ENCODE measurements at places on chromosomes 16 and 17.
A peak's percentile ranks its signal among the peaks of the same experiment; 100 is the strongest.

DNA sequence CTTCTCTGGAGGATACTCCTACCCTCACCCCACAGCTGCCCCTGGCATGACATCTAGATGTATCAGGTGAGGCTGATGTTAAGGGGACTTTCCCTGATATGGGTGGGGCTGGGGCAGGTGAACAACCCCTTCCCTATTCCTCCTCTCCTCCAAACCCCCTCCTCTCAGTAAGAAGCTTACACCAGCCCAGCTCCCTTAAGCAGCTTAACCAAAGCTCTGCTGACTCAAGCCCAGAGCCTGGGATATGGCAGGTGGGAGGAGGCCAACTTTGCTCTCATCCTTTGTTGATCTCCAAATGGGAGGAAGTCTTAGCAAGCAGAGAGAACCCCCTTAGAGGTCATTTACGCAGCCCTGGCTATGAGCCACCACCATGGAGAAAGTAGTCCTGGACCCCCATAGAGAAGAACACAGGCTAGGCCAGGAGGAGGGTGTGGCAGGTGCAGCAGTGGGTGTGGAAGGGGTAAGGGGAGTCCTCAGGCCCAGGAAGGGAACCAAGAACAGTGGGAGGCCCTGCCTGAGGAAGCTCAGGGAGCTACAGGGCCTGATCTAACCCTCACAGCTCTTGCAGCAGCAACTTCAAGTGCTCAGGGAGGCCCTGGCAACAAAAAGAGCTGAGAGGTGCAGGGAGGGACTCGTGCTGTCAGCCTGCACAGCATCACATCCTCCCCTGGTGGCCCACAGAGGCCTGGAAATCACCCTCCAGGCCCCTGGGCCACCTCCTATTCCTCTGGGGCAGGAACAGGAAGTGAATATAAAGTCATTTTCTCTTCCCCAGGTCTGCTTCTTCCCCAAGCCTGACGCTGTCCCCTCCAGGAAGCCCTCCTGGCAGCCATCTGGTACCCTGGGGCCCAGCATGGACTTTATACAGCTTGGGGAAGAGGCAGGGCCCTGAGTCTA, 2.9 kb downstream of the UNC119 start:
- DNase-seq = peak; percentile 82

DNA sequence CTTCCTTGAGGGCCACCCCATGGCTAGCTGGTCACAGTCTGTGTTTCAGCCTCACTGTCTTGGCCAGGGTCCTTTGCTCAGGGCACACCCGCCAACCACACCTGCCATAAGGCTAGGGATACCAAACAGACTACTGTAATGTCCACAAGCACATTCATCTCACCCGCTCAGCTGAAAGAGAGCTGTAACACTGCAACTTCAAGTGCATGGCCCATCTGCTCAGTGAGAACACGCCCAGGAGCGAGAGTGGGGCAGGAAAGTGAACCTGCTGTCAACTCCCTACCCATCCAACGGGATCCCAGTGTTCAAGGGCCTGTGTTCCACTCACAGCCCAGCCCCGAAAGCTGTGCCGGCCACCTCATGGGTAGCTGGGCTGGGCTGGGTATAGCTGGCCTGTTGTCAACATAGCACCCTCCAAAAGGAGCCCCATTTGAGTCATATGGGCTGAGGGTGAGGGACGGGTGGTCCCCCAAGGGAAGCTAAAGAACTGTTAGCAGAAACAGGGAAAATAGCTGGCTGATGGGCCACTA, 55.7 kb downstream of the SCNN1B start:
- no peak for DNase-seq

DNA sequence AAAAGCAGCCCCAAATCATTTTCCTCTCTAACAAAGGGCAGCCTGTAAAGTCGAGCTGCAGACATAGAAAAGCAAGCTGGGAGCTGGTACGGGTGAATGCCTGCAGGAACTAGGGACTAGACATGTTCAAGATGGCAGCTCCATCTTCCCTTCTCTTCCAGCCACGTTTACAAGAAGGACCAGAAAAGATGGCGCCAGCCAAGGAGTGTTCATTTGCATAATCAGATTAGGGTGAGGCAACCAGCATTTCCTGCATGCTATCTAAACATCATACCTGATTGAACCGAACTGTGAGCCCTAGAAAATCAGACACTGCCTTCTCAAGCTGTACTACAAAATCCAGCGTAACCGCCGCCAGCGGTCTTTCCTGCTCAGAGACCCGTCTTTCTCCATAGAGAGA, 896.8 kb downstream of the CDH11 start:
- DNase-seq = no peak

DNA sequence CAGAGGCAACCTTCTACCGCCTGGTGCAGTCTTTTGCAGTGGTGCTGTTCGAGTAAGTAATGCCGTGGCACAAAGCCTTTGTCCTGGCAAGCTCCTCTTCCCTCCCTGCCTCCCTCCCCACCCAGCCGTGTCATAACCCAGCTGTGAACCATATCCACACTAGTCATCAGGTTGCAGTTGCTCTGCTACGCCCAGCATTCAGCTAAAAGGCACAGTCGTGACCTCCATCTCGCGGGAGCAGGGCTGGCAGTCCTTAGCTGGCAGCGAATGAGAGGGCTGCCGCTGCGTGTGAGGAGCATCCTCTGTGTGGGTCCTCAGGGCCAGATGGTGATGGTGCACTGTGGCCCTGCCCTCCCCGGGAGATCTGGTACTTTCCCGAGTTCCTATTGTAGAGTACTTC, 39.3 kb downstream of the CIBAR2 start:
- DNase-seq = no peak

GRCh38 chr17:79539944-79540705, 70.7 kb downstream of the RBFOX3 start:
- DNase-seq = no peak

DNA sequence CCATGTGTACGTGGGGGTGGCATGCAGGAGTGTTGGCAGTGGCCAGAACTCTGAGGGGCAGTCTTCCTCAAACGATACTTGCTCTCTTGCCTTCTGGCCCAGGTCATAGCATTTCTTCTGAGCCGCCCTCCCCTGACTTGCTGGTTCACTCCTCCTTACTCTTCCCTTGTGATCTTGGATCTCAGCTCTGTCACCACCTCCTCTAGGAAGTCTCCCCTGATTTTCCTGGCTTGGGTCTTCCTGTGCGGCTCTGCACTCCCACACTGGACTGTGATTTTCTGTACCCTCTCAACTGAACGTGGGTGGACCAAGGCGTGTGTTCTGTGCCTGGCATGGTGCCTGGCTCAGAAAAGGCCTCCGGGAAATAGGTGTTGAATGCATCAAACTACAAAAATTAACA, 2.9 kb downstream of the EPN3 start:
- DNase-seq = no peak

DNA sequence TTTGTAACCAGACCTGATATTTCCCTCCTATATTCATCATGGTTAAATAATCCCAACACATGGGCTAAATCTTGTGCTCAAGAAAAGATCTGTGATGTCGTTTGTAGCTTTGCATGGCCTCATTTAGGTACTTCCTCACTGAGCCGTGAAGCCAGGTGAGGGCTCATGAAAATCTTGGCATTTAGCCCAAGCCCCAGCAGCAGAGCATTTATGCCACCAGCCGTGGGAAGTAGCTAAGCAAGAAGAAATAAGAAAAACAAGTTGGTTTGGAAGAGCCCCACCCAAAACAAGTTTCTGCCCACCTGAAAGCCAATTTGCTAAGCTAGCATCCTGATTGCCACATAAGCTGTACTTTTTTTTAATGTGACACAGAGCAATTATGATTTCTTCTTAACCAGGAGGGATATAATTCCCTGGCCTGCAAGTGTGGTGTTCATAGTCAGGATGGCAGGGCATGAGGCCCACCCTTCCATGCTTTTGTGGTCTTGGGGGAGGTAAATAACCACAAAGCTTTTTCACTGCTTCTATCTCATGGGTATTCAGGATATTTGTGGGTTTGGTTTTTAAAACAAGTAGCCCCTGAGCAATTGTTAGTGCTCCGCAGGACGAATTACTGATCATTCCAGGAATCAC, 10.5 kb downstream of the TMIGD1 start:
- no peak for DNase-seq

DNA sequence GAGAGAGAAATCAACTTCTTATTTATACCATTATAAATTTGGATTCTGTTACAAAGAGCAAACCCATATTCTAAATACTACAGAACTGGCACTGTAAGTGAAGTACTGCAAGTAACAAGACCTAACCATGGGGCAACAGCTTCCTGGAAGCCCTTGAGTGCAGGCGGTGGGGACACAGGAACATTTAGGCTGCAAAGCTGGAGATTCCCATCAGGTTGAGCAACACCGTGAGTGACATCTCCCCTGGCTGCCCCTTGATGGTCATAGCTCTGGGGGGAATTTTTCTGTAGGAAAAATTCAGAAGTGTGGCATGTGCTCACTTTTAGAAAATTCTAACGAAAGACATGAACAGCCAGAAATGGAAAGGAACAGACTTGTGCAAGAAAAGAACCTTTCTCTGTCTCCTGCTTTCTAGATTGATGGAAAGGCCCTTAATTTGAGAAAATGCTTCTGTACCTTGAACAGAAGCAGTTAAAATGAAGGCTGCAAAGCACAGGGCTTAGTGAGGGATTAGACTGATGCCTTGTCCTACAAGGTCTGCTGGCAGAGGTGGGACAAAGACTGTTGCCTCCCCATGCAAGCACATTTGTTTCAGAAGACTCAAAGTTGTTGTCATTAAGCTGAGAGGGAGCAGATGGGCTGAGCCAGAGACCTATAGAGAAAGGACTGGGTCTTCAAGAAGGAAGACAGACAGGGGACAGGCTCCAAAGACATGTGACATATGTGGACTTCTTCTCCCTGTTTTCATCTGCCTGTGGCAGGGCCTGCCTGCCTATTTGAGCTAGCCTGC, 380.8 kb downstream of the SLC39A11 start:
- DNase-seq = no peak

GRCh38 chr17:72614476-72614870, 478.0 kb downstream of the SLC39A11 start:
- no peak for DNase-seq

DNA sequence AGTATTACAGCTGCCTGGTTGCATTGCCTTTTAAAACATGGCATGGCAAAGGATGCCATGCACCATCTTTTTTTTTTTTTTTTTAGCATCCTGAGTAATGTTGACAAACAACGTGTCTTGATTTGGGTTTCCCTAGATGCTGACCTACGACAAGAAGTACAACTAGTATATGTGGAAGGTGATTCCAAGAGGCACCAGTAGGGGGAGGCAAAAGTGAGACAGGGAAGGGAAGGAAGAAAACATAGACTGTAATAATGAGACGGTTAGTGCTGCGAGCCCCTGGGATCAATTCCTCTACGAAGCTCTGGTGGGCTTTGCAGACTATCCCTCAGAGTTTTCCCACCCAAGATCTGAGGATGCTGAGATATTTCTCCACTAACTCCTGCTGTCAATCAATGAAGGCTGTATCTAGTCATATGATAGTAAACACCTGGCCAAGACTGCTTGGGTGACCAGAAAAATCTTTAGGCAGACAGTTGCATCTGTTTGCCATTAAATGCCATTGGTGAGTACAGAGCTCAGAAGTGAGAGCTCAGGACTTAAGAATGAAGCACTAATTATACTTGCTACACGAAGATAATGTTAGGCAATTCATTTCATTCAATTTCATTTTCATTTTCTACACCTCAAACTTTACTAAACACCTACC, 458.6 kb upstream of the GOT2 start:
- peak; percentile 16 for DNase-seq

- no peak for DNase-seq
Measured at GRCh38 chr17:49240619-49241018, 10.0 kb upstream of the PHOSPHO1 start.

DNA sequence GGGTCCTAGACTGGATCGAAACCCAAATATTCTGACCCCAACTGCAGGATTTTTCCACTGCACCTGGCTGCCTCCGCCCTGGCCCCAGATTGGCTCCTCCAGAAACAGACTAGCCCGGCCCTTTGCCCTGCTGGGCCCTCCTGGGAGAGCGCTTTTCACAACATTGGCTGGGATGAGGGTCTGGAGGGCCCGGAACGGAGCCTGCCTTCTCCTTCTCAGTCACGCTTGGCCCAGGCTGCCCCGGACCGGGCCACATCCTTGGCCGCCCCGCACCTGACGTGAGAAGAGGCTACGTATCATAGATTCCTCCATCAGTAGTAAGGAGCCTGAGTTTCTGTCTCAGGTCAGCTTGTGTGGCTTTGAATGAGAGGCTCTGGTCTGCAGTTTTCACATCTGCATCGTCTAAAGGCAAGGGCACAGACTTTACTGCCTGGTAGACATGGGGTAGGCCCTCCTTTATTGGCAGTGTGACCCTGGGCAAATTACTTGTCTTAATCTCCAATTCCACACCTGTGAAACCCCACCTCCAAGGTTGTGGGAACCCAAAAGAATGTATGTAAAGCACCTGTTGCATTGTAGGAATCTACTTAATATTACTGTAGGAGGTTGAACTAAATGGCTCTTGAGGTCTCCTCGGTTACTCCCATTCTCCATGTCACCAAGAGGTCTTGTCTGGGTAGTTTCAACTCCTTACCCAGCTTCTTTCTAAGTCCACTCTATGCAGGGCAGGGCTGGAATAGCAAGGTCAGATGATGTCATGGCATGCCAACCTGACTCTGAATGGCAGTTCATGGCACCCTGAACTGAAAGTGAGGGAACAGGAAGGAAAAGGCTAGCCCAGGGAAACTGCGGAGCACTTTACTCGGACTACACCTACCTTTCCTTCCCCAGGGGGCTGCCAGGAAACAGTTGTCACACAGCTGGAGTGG, 661 bp downstream of the LRRC3C start:
- no peak for DNase-seq

- DNase-seq = no peak
Measured at GRCh38 chr16:69116256-69116875, 10.9 kb downstream of the HAS3 start.

DNA sequence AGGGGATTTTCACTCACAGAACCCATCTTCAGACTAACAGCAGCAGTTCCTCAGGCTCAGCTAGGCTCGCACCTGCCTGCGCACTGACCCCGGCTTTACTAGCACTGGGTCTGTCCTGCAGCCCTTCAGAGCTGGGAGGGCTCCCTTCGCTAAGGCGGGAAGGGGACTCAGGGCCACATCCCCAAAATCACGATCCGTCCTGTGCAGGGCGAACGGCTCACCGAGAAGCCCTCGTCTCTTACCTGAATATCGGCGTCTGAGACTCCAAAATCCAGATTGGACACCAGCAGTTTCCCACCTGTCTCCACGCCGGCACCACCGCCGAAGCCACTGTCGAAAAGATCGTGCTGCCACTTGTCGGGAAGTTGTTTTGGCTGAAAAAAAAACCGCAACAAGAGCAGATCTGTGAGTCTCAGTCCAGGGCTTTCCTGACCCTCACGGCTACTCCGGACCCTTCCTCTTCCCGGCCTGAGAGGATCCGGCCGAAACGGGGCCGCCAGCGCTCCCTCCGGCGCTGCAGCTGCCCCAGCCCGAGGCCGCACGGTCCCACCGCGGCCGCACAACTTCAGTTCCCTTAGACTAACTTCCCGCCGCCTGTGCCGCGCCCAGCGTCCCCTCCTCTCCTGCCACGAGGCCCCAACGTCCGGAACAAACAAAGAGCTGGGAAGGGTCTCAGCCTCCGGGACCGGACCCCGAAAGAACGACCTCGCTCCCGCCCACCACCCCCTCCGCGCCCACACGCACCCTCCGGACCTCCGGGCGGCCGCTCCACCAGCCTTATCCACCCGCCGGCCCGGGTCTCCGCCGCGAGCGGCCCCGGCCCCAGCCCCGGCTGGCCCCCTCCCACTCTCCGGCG, 711 bp downstream of the ALYREF start:
- DNase-seq = no peak

All from GM13976 (cell line).